ENCODE measurements at places on chromosomes 7 and 10.

DNA sequence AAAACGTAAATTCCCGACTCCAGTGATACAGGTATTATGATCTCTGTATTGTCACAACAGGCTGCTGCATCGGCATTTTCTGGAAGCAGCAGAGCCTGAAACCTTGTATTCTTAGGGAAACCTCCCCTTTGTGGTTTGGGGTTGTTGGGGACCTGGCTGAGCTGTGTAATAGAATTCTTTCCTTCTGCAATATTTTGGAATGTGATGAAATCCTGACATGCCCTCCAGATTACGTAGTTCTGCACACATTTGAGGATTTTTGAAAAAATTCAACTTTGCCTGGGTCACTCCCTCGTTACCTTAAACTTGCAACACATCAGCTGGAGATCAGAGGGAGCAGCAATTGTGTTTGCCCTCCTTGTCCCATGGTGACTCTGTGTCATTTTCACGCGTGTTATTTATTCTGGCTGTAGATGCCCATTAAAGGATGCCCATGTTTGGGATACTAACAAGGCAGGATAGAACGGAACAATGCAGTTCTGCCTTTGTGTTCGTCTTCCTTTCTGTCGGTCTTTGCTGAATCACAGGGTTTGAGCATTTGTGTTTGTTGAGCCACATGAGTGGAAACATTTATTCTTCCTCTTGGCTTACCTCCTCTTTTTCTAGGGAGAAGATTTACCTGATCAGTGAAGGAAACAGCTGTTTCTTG, 181.7 kb downstream of the TCF7L2 start:
- peak; percentile 80 for DNase-seq

DNA sequence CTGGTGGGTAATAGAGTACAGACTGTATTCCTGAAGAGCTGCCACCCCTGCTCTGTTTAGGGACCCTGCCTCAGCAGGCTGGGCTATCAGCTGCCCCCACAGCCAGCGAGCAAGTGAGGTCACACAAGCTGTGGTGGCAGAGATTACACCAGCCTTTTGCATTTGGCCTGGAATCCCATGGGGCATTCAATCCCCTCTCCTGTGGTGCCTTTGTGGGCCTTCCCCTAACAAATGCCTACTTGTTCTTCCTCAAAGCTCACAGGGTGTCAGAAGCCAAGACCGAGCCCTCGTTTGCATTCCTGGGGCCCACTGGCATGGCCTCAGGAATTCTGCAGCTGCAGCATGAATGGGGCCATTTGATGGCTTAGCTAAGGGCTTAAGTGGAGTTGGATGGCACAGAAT, 212.7 kb upstream of the PHYHIPL start:
- DNase-seq: no peak

- peak; percentile 87 for DNase-seq
Measured at GRCh38 chr7:92836489-92836999, at the start of gene CDK6. TSS of gene CDK6 (minus strand) at chr7:92836573. CDS start at chr7:92833323, 3,250 bp downstream.

- no peak for DNase-seq
Measured at GRCh38 chr7:45015313-45015712, 15.3 kb downstream of the CCM2 start.

DNA sequence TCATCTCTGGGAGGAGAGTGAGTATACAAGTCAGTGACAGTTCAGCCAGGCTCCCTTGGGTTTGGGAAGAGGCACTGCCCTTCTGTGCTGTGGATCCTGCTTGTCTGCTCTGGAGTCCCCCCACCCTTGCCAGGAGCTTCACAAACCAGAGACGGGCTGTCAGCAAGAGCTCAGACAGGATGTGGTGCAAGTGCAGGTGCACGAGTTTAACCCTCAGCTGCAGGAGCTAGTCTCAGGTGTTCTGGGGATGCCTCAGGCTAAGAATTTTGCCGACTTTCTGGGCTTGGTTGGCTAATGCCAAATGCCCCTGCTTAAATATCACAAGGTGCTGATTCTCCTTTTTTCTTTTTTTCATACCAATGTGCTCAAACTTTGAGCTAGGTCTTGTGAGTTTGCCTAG, 22.3 kb downstream of the ZNF783 start:
- DNase-seq: no peak

- DNase-seq: no peak
Measured at GRCh38 chr7:105906695-105907094, 30.3 kb upstream of the ATXN7L1 start.

DNA sequence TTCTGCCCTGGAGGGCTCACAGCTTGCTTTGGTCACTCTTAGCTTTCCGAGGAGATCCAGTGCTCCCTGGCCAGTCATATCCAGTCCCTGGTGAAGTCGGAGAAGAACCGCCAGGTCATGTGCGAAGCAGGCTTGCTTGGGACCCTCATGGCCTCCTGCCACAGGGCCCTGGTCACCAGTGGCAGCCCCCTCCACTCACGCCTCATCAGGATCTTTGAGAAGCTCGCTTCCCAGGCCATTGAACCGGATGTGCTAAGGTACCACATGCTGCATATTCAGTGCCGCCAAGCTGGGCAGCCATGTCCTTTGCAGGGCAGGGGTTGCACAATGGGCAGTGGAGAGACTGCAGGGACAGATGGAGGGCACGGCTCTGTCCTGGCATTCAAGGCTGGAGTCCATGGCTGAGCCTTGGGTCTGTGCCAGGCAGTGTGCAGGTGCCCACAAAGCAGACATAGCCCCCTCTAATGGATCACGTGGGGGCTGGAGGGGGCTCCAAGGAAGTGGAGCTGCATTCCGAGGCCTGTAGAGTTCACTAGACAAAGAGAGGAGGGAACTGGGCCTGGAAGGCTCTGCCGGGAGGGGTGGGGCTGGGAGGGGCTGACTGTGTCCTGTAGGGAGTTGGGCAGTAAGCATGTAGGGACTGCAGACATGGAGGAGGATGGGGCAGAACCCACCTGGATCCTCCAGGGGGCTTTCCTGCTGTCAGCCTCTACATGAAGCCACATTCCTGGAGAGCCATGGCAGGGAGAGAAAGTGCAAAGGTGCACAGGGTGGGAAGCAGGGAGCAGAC, 89.9 kb downstream of the WDFY4 start:
- no peak for DNase-seq

DNA sequence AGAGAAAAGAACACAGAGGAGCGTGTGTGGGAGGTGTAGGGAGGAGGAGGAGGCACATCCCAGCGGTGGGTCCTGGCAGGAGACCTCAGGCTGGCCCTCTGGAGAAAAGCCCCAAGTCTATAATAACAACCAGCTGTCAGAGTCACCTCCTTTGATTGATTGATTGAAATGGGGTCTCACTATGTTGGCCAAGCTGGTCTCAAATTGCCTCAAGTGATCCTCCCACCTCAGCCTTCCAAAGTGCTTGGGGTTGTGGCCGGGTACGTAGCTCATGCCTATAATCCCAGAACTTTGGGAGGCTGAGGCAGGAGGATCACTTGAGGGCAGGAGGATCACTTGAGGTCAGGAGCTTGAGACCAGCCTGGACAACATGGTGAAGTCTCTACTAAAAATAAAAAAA, 103.0 kb upstream of the ANLN start:
- DNase-seq: no peak

GRCh38 chr7:67478066-67478465, 481.4 kb downstream of the TYW1 start:
- no peak for DNase-seq

Data from AG20443 (cell line).